Hematopoietic multipotent progenitor cell treated with erythropoietin and hydrocortisone succinate and interleukin-3 and kit ligand, for 17 days (in vitro differentiated cells): ENCODE measurements at places on chromosomes 3 and 15.

GRCh38 chr3:124352149-124352539 is 360.2 kb upstream of the ROPN1 start:
- DNase-seq = no peak

DNA sequence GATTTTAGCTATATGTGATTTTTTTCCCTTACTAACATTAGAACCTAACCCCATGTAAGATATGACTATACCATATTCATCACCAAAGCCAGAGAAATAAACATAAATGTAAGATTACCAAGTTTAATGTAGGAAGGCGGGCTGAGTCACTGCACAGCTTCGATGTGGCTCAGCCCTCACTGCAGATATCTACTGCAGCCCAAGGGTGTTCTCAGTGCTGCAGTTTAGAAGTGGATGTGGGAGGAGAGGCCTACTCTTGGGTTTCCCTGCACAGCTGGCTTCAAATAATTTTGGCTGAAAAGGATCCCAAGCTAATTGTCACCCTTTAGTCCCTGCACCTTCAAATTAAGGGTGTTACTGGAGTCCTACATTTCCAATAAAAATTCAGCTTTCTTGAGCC is 9.3 kb downstream of the ARPP19 start:
- DNase-seq = peak; percentile 23

DNA sequence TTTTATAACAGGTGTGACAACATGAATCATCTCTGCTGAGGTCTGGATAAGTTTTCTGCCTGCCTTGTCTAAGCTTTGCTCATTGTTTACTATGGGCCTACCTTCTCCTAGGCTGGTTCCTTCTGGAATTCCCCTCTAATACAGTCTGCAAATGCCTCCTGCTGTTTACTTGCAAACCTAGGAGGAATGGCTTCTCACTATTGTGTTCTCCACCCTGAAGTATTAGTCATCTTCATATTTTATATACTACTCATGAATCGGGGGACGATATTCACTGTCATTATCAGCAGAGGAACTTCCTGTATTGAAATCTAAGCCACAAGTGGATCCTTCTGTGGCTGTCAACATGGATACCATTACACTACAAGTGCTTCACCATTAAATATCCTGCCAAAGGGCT is 154.8 kb downstream of the PLCL2 start:
- DNase-seq = no peak

GRCh38 chr15:101483462-101483861 is 6.0 kb downstream of the PCSK6 start:
- DNase-seq = no peak

GRCh38 chr3:16841904-16842271 is 42.9 kb upstream of the PLCL2 start:
- peak; percentile 29 for DNase-seq

DNA sequence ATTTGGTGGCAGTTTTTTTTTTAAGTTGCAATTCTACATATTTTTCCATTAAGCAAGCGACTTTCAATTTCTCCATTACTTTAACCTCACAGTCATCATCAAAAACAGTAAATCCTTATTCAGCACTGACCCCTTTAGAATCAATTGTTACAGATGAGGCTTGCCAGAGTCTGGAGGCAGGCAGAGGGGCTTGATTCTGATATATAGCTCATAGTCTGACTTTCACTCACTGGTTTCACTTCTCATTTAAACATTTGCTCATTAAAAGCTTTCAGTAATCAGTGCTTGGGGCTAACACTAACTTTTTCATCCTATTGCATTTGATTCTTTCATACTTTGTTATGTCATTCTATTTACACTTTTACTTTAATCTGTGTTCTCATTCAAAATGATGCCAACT is 88.4 kb downstream of the PYDC2 start:
- DNase-seq = no peak

- no peak for DNase-seq
Measured at GRCh38 chr3:184081116-184081830, 15.6 kb upstream of the HTR3E start.

- DNase-seq = no peak
Measured at GRCh38 chr3:67325231-67325630, 327.1 kb downstream of the KBTBD8 start.

DNA sequence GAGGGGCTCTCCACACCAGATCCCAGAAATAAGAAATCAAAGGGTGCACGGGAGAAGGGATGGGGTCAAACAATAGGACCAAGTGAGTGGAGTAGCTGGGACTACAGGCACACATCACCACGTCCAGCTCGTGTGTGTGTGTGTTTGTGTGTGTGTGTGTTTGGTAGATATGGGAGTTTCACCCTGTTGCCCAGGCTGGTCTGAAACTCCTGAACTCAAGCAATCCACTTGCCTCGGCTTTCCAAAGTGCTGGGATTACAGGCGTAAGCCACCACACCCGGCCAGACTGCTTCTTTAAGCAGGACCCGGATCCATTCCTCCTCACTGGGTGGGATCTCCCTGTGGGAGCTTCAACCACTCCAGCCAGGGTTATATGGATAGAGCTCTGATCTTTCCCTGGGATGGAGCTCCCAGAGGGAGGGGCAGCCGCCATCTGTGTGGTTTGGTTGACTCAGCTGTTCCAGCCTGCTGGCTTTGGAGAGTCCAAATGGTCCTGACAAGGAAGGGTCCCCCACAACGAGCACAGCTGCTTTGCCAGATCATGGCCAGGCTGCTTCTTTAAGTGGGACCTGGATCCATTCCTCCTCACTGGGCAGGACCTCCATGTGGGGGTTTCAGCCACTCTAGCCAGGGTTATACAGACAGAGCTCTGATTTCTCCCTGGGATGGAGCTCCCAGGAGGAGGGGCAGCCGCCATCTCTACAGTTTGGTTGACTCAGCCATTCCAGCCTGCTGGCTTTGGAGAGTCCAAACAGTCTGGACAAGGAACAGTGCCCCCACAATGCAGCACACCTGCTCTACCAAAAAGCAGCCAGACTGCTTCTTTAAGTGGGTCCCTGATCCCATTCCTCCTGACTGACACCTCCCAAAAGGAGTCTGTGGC is 9.1 kb upstream of the AVEN start:
- no peak for DNase-seq

DNA sequence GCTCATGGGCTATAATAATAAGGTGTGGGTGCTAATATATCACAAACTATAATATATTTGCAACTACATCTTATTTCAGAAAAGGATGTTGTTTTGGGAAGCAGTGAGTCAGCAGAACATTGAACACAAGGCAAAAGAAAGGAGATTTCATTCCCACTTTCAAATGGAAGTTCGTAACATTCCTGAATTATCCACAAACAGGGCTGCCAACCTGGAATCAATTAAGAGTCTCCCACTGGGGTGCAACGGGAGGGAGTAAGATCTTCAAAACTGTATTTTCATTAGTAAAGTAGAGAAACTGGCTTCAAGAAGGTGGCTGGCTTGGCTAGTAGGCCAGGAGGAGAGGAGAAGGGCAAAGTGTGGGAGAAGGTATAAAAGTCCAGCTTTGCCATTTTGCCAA is 479.6 kb downstream of the CNTN3 start:
- DNase-seq = no peak

DNA sequence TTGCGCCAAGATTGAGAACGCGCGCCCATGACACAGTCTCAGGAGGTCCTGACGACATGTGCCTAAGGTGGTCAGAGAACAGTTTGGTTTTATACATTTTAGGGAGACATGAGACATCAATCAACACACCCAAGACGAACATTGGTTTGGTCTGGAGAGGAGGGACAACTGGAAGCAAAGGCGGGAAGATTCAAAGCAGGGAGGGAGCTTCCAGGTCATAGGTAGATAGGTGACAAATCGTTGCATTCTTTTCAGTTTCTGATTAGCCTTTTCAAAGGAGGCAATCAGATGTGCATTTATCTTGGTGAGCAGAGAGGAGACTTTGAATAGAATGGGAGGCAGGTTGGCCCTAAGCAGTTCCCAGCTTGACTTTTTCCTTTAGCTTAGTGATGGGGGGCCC is 828.4 kb upstream of the DPPA4 start:
- DNase-seq = no peak

- no peak for DNase-seq
Measured at GRCh38 chr3:13710251-13710650, 161.3 kb downstream of the FBLN2 start.

- no peak for DNase-seq
Measured at GRCh38 chr3:195810455-195810845, 1.3 kb downstream of the MUC4 start.

DNA sequence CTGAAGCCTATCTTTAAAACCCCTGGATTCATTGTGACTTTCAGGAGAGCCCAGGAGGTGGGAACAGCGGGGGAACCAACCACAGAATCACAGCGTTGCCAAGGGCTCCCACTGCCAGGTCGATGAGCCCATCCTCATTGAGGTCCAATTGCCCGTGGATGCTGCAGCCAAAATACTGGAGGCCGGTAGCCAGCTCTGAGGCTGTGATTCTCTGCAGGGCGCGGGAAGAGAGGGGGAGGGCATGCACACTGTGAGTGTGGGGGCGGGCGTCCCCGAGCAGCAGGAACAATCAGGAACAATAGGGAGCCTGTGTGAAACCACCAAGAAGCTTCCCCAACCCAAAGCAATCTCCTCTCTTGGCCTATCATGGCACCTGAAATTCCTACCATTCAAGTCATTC is 53.4 kb downstream of the FEM1B start:
- DNase-seq = no peak

- DNase-seq = no peak
Measured at GRCh38 chr3:189394599-189395121, 222.9 kb downstream of the TPRG1 start.

DNA sequence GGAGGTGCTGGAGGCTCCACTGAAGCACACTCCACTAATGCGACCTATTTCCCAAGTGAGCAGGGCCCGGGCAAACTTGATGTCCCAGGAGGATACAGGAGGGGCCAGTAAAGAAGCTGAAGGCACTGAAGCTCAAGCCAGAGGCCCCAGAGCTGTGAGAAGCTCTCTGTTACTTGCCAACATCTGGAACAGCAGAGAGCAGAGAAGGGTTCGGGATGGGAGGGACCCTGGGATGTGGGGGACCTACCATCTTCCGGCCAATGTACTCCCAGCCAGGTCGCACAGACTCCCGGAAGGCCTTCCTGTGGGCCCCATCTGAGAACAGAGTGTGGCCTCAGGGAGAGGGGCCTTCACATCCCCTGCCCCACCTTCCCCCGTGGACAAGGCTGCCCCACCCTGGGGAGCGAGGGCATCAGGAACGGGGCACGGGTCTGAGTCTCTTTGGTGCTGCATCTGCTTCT is 3.1 kb downstream of the HHATL start:
- DNase-seq = no peak

DNA sequence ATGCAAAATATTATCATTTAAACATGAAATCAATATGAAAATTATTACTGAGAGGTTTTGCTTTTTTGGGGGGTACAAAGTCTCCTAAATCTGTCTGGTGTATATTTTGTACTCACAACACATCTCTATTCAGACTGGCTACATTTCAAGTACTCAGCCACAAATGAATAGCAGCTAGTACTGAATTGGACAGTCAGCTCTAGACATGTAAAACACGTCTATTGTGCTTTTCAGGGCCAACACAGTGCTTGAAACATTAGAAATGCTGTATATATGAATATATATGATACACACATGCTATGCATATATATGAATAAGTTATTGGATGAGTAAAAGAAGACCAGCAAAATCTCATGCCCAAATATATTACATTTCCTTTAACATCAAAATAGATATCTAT is 103.8 kb upstream of the CFAP20DC start:
- no peak for DNase-seq

DNA sequence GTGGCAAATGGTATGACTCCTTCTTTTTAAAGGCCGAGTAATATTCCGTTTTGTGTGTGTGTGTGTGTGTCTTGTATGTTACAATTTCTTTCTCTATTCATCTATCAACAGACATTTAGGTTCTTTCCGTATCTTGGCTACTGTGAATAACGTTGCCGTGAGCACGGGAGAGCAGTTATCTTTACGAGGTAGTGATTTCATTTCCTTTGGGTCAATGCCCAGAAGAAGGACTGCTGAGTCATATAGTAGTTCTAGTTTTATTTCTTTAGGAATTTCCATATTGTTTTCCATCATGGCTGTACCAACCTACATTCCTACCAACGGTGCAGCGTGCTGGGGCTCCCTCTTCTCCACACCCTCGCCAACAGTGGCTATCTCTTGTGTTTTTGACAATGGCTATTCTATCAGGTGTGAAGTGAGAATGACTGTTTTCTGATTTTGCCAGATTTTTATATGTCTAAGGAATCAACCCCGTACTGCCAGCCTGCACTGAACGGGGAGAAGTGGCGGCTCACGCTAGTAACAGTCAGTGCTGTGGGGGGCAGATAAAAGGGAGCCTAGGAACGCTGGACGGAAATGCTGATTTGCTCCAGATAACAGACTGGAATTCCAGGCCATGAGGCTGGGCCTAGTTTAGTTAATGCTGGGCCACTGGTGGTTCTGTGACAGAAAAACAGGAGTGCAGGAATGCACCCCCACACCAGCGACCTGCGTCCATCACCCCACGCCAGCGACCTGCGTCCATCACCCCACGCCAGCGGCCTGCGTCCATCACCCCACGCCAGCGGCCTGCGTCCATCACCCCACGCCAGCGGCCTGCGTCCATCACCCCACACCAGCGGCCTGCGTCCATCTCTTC is 168.1 kb downstream of the XXYLT1 start:
- peak; percentile 20 for DNase-seq

GRCh38 chr15:76206325-76206976 is 104.8 kb downstream of the ETFA start:
- DNase-seq = peak; percentile 22

- no peak for DNase-seq
Measured at GRCh38 chr3:4703054-4703480, 209.9 kb downstream of the ITPR1 start.

DNA sequence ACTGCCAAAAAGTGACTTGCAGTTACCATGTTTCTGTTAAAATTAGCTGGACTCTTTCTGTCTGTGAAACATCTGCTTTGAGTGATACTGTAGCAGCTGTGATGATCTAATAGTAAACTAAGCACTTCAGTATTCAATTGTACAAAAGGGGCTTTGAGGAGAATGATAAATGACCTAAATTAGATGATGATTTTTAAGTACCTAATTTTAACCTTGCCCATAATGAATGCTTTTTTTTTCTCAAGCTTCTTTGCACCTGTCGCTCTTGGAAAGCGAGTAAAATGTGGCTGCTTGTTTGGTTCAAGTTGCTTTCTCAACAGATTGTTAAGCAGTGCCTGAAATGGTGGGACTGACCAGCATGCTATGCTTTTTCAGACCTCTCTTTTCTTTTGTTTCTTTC is 752.3 kb downstream of the EPHA3 start:
- no peak for DNase-seq

DNA sequence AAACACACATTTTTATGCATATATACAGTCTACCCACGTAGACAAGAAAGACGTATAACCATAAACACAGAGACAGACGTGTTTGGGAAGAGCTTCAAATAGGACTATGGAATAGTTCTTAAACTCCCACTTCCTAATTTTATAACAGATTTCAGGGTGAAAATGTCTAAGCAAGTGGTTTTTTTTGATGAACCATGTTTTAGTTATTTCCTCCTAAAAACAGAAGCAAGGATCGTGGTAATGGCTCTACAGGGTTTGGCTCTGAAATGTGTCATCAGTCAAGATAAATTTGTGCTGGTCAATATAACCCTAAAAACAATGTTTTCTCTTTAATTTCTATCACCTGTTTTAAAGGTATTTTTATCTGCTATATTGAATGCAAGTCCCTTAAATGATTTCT is 58.2 kb downstream of the FMN1 start:
- no peak for DNase-seq

- no peak for DNase-seq
Measured at GRCh38 chr15:29785642-29786041, 36.6 kb downstream of the TJP1 start.
